ENCODE measurements at places on chromosomes 5 and 9.

DNA sequence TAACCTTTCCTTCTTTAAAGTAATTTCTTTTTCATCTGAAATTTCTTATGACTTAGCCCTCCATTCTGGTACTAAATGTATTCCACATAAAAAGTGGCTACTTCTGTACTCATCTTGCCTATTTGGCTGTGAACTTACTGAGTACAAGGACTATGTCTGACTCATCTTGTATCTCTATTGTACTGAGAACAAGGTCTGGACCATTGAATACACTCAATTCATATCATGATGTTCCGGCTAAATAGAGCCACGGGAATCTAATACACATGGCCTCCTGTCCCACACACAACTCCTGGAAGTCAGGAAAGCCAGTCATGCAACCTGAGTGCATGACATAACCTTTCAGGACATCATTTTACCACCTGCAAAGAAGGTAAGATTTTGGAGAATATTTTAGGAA, 203.9 kb downstream of the PLK2 start:
- no peak for DNase-seq

DNA sequence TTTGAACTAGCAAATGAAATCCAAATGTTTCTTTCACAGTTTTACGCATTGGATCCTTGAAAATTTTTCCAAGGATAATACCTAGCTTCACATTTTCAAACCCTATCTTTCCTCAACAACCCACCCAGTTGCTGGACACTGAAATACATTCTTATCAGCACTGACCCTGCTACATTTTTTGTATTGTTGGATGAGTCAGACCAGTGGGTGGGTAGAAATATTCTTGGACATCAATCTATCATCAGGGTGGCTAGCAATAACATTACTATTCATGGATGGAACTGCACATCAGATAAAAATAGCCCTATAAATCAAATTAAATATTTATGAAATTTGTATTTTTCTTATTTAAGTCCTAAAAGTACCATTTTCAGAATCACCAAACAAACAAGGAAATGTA, 407.4 kb upstream of the IZUMO3 start:
- no peak for DNase-seq

DNA sequence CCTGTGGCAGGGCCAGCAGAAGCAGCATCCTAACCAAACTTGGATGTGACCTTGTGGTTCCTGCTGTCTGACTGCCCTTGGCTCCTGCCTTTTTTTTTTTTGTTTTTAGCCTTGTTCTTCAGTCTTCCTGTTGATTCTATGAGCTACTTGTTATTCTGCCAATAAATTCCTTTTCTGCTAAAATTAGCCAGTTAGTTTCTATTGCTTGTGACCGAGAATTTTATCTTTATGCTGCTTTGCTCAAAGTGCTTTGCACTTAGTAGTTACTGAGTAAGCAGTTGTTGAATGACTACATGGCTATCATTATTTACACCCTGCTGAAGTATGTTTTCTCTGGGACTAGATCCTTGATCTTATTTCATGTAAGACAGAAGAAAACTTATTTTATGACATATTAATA, 20.8 kb upstream of the ATG10 start:
- DNase-seq, result no peak

DNA sequence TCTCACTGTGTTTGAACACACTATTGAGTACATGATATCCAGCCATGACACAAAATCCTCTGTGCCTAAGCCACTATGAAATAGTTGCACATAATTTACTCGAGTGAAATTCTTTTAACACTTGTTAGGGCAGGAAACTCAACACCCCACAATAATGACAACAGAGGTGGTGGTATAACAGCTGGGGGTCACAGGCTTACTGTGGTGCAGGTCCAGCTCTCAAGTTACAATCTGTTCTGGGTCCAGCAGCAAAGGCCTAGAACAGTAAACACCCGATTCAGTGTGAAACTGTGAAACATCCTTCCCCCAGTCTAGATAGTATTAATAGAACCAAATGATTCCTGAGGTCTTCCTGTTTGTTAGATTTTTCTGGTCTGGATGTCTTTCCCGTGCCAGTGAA, 102.9 kb upstream of the APC start:
- DNase-seq, result no peak

DNA sequence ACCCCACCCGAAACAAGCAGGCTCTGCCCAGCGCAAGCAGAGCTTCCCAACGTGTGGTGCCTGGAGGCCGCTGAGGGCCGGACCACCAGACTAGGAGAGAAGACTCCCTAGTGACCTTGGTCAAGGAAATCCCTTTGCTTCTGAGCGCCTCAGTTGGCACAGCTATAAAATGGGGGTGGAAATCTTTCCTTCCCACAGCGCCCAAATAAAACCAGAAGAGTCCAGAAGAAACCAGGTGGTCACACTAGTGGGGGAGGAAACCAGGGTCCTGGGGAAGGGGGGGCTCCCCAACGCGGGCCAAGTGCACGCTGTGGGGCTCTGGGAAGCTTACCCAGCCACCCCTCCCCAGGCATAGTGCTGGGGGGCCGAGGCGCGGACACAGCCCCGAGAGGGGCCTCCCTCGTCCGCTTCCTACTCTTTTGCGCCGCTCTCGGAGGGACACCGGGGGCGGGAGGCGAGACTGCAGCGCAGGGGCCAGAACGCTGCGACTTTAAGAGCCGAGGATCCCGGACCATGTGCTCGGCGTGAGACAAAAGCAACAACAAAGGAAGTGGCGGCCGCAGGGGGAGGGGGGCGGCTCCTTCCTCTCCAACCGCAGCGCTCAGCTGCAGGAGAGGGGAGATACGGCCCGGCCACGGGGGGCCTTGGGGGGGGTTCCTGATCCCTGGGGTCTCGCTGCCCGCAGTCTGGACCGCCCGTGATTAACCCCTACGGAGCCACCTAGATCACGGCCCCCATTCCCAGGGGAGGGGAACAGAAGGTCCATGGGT, 885 bp downstream of the RNF44 start:
- peak; percentile 84 for DNase-seq

- DNase-seq, result no peak
Measured at GRCh38 chr5:117859176-117859575, 1129.2 kb downstream of the DTWD2 start.

- DNase-seq, result no peak
Measured at GRCh38 chr9:93671020-93671338, 94.6 kb downstream of the PHF2 start.

- no peak for DNase-seq
Measured at GRCh38 chr9:107216329-107216728, 66.8 kb upstream of the RAD23B start.

- DNase-seq, result no peak
Measured at GRCh38 chr9:133879615-133880014, 112.5 kb downstream of the VAV2 start.

DNA sequence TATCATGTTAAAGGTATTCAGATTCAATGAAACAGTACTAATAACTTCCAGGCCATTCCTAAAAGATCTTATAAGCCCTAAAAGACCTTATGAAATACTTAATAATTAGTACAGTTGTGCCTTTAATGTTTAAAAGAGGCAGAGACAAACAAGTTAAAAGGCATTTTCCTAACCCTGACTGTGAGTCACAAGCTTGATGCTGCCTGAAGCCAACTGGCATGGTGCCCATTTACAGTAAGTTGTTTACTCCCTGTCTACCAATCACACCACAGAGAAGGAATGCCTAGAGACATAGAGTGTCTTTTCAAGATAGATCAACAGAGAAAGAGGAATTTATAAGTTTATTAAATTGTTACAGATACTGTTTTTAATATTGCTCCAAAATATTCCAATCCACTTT, 47.8 kb downstream of the NR3C1 start:
- DNase-seq, result peak; percentile 78

DNA sequence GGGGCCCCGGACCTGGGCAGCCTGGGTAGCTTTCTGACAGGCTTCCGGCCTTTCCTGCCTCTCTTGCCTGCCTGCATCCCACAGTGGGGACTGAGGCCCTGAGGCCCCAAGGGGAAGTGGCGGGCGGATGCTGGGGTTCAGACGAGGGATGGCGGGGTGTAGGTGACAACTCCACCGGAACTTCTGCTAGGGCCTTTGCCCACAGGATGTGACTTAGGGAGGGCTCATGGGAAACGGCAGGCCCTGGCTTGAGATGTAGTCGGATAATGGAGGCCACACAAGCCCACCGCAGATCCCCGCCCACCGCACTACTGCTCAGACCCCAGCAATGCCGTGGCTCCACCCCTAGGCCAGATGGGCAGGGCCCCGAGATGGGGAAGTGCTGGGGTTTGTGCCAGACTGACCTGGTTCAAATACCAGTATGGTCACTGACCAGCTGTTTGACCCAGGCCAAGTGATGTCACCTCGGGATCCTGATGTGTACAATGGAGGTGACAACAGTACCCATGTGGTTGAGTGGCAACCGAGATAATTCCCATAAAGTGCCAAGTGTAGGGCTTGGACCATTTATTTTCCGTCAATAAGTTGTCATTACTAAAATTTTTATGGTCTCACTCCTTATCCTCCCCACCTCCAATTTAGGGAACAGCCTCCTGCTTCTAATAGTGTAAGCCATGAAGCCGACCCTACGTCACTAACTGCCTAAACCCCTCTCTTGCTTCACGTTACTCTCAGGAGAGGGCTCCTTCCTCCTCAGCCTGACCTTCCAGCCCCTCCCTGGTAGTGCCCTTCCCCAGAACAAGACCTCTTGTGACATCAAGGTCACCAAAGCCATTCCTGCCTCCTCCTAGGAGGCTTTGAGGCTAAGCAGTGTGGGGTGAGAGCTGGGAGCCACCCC, 2.5 kb upstream of the CDK9 start:
- DNase-seq, result peak; percentile 81

DNA sequence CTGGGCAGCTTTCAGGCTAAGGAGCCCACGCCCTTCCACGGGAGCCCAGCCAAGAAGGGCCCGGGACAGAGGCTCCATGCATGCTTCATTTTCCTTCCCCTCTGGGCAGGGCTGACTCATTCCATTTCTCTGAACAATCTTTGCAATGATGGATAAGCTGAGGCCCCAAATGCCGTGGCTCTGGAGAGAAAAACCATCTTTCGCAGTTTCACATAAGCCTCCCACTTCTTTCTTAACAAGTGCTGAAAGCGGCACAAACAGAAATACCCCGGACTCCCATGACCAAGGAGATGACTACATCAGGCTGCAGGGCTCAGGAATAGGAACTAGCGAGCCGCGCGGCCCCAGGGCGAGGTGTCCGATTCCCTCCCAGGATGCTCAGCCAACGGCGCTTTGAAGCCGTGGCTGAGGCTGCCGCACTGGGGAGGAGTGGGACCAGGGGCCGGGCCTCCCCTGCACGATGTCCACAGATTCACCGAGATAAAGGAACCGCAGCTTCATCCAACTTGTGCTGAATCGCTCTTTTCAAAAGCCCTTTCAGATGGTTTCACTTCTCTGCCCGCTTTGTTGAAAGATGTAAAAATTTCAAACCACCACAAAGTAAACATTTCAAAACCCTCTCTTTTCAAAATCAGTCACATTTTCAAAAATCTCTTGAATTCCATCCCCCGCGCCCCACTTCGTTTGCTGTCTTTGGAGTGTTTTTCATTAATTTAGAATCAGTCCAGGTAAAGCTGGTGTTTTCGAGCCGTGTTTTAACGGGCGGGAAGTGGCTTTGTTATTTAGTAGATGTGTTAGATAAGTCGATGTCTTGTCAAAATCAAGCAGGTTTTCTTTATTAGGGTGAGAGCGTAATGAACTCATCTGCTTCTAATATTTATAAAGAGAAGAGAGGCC, 96.5 kb upstream of the LMX1B start:
- peak; percentile 41 for DNase-seq

DNA sequence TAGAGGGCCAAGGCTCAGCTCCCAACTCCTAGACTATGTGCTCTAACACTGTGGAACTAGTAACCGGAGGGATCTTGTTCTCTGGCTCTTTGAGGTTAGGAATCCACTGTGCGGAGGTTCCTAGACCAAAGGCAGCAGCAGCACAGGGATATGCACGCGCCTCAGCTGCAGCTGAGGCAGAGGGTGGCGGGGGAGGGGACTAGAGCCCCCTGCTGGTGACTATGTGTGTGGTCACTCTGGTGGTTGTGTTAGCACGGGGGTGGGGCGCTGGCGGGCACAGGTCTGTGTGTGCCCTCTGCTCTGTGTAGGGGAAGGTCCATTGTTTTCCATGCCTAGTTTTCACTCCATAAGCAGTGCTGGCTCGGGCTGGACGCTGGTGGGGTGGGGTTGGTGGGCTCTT, 458.0 kb upstream of the IZUMO3 start:
- no peak for DNase-seq

DNA sequence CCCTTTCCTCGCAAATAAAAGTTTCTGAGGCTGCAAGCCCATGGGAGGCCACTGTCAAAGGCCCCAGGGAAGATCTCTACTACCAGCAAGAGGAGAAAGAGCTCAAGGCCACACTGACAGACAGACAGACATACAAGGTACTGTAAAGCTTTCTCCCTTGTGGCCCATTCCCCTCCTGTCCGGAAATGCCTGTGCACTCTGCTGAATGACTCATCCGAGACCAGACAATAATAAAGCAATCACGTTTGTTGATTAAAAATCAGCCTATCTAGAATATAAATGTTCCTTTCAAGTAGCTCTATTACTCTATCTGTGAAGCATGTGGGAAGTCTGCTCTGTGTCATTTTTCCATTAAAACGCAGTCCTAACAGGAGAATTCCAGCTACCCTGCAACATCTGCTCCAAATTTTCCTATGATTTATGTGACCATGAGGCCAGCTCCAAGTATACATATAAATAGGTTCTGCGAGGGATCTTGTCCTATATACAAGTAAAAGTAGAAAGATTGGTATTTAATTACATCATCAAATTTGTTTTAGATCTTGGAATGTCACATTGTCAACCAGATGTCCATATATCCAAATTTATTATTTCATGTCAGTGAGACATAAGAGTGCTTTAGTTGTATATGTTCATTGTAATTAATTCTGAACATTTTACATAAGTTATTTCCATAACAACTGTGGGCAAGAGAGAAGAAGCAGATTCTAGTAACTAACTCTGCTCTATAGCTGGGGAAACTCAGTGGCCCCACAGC, 34.7 kb upstream of the TGFBI start:
- DNase-seq, result no peak

- no peak for DNase-seq
Measured at GRCh38 chr5:1037123-1037670, 28.6 kb downstream of the NKD2 start.

DNA sequence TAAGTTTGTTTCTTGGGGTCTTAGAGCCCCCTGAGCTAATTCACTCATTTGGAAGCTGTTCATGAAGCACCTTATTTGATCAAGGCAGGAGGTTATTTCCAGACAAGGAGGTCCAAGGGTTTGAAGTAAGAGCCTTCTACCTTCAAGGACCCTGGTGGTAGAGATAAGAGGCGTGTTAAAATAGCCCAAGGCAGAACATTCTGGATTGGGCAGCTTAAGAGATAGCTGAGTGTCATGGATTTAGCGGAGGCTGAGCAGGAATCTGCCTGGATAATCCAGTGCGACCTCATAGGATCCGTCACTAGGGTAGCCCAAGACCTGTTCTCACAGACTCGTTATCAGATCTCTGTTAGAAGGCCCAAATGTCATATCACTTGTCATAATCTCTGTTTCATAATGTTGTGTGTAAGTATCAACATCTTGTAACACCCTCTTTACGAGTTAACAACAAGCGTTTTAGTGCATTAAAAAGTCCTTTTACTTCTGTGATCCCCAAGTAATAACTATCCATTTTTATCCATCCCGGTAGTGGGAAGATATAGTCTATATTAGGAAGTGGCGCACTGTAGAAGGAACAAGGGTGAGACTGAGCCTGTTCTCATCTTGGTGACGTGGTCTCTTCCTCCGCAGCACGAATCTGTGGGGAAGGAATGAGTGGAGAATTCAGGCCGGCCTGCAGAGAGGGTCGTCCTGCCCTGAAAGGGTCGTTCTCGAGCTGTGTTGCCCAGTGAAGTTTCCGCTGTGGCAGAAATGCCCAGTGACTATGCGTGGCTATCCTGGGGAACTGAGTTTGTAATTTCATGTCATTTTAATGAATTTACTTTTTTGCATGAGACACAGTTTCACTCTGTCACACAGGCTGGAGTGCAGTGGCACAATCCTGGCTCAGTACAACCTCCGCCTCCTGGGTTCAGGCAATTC, 28.8 kb downstream of the SLC25A25 start:
- DNase-seq, result no peak

GRCh38 chr9:105449081-105449480, 1.2 kb downstream of the FSD1L start:
- DNase-seq, result no peak
